ENCODE measurements at places on chromosomes 7 and 10.

- H3K4me1 ChIP-seq, result no peaks in the 10 kb centered on the region
- no peak overlapping the region for H3K27ac ChIP-seq
- no peaks in the 10 kb centered on the region for H3K27me3 ChIP-seq
- H3K36me3 ChIP-seq, result peaks cover 2% of the 10 kb centered on the region
- no peak overlapping the region for H3K4me3 ChIP-seq
Observed at GRCh38 chr7:36742911-36743775, 18.8 kb upstream of the AOAH start.

DNA sequence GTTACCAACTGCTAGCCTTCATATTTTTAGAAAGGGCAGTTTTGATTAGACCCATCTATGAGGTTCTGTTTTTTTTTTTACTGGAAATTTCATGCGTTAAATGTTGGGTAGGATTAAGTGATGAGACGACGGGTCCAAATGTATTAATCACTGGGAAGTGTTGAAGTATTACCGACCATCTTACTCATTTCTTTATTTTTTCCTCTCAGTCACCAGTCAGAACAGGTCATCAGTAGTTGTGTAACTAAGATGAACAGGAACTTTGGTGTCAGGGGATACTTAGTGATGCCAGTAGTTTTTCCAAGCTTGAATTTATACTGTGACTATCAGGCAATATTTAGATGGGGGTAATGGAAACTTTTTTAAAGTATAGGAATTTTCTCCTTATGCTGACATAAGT, 14.2 kb downstream of the TFAM start:
- no peak overlapping the region for H3K27ac ChIP-seq
- no peaks in the 10 kb centered on the region for H3K4me1 ChIP-seq
- DNase-seq, result no peak

- peaks cover 16% of the 10 kb centered on the region for H3K4me1 ChIP-seq
- DNase-seq, result no peak
- peaks cover 6% of the 10 kb centered on the region for H3K36me3 ChIP-seq
- H3K4me3 ChIP-seq, result no peak overlapping the region
- no peaks in the 10 kb centered on the region for H3K27me3 ChIP-seq
Observed at GRCh38 chr10:14529351-14529750, 198.6 kb upstream of the FRMD4A start.

GRCh38 chr10:527416-527815, 162.1 kb downstream of the DIP2C start:
- H3K27me3 ChIP-seq, result no peaks in the 10 kb centered on the region
- H3K4me3 ChIP-seq, result no peak overlapping the region
- H3K27ac ChIP-seq, result no peak overlapping the region
- H3K36me3 ChIP-seq, result no peaks in the 10 kb centered on the region

GRCh38 chr7:47756636-47757035, 174.7 kb upstream of the TNS3 start:
- peaks cover 14% of the 10 kb centered on the region for H3K4me1 ChIP-seq
- no peak for DNase-seq

- H3K4me3 ChIP-seq, result peak overlapping the region; percentile 96
- peaks cover 34% of the 10 kb centered on the region for H3K4me1 ChIP-seq
- H3K27ac ChIP-seq, result no peak overlapping the region
- H3K36me3 ChIP-seq, result no peaks in the 10 kb centered on the region
- no peaks in the 10 kb centered on the region for H3K27me3 ChIP-seq
Observed at GRCh38 chr7:87216701-87217508, 2.6 kb downstream of the TMEM243 start.

DNA sequence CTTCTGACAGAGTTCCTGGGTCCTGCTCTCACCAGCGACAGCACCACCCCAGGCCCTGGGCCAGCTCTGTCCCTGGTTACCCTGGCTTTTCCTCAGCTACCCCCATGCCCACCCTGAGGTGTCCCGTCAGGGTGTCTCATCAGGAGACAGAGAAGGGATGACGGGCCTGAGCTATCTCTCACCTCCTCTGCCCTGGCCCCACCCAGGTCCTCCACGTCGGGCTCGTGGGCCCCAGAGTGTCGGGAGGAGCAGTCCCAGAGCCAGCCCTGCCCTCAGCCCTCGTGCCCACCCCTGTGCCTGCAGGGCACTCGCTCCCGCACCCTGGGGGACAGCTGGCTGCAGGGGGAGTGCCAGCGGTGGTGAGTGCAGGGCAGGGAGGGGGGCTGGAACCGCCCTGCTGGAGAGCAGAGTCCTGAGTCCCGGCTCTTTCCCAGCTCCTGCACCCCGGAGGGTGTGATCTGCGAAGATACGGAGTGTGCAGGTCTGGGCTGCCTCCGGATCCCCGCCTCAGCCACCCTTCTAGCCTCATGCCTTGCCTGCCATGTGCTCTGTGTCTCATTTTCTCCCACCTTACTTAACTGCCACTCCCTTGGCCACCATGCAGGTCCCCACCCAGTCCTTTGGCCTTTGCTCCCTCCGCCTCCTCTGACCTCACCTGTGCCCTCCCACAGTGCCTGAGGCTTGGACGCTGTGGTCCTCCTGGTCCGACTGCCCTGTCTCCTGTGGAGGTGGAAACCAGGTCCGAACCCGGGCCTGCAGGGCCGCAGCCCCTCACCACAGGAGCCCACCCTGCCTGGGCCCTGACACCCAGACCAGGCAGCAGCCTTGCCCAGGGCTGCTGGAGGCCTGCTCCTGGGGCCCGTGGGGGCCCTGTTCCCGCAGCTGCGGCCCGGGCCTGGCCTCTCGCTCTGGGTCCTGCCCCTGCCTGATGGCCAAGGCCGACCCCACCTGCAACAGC, 16.7 kb upstream of the ZNF862 start:
- H3K4me1 ChIP-seq, result no peaks in the 10 kb centered on the region
- no peak for DNase-seq
- H3K4me3 ChIP-seq, result no peak overlapping the region

DNA sequence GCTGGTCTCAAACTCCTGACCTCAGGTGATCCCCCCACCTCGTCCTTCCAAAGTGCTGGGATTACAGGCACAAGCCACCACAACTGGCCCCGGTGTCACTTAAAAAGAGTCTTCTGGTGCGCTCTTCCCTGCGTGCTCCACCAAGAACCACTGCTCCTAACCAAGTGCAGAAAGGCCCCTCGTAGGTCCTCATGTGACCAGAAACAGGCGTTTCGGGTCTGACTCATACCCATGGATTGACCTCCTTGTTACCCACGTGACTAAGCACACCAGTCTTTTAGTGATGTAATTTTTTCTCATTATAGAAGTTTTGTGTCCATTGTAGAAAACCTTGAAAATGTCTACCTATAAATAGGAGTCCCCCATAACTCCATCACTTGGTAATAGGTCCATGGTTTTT, 13.9 kb downstream of the FKBP6 start:
- H3K27me3 ChIP-seq, result no peaks in the 10 kb centered on the region
- no peak for DNase-seq
- H3K36me3 ChIP-seq, result no peaks in the 10 kb centered on the region
- H3K4me3 ChIP-seq, result no peak overlapping the region
- no peak overlapping the region for H3K27ac ChIP-seq

GRCh38 chr10:91350651-91351081, 59.5 kb upstream of the HECTD2 start:
- no peaks in the 10 kb centered on the region for H3K27me3 ChIP-seq
- H3K27ac ChIP-seq, result no peak overlapping the region
- no peak for DNase-seq
- H3K4me1 ChIP-seq, result no peaks in the 10 kb centered on the region

GRCh38 chr10:93445097-93445960, 36.8 kb downstream of the MYOF start:
- H3K4me3 ChIP-seq, result no peak overlapping the region
- DNase-seq, result peak; percentile 66
- H3K36me3 ChIP-seq, result no peaks in the 10 kb centered on the region
- H3K27ac ChIP-seq, result peak overlapping the region; percentile 97
- H3K27me3 ChIP-seq, result no peaks in the 10 kb centered on the region

- H3K36me3 ChIP-seq, result no peaks in the 10 kb centered on the region
- no peak overlapping the region for H3K27ac ChIP-seq
- DNase-seq, result no peak
- no peak overlapping the region for H3K4me3 ChIP-seq
Observed at GRCh38 chr7:43014406-43014805, 82.2 kb downstream of the MRPL32 start.

- H3K27me3 ChIP-seq, result peaks cover 29% of the 10 kb centered on the region
- no peak overlapping the region for H3K27ac ChIP-seq
- peak; percentile 42 for DNase-seq
- H3K4me1 ChIP-seq, result no peaks in the 10 kb centered on the region
Observed at GRCh38 chr7:156386097-156386496, 254.5 kb upstream of the RNF32 start.

- H3K27me3 ChIP-seq, result no peaks in the 10 kb centered on the region
- H3K36me3 ChIP-seq, result no peaks in the 10 kb centered on the region
- no peak overlapping the region for H3K27ac ChIP-seq
- H3K4me3 ChIP-seq, result no peak overlapping the region
- no peaks in the 10 kb centered on the region for H3K4me1 ChIP-seq
- DNase-seq, result no peak
Observed at GRCh38 chr10:18351421-18351820, 211.2 kb downstream of the CACNB2 start.

DNA sequence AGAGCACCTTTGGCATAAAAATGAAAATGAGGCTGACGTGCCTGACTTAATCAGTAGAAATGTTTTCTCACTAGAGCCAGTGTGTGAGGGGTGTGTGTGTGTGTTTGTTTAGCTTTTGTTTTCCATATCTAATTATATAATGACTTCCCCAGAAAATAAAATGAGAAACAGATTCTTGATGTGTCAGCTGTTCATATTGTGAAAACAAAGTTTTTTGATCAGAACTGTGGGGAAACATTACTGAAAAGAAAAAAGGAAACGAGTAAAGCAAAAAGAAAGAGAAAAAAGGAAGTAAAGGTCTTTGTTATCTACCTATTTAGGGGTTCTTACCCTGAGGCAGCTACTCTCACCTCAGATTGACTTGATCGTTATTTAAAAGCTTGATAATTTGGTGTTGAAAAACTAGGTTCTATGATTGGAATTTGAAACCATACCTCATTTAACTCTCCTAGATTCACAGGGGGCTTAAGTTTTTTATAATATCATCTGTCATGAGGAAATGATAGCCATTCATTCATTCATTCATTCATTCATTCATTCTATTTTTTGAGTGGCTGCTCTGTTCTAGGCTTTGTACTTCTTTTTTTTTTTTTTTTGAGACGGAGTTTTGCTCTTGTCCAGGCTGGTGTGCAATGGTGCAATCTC, 58.0 kb downstream of the CREM start:
- H3K27ac ChIP-seq, result no peak overlapping the region
- DNase-seq, result no peak
- H3K36me3 ChIP-seq, result no peaks in the 10 kb centered on the region
- H3K27me3 ChIP-seq, result no peaks in the 10 kb centered on the region
- H3K4me1 ChIP-seq, result no peaks in the 10 kb centered on the region

DNA sequence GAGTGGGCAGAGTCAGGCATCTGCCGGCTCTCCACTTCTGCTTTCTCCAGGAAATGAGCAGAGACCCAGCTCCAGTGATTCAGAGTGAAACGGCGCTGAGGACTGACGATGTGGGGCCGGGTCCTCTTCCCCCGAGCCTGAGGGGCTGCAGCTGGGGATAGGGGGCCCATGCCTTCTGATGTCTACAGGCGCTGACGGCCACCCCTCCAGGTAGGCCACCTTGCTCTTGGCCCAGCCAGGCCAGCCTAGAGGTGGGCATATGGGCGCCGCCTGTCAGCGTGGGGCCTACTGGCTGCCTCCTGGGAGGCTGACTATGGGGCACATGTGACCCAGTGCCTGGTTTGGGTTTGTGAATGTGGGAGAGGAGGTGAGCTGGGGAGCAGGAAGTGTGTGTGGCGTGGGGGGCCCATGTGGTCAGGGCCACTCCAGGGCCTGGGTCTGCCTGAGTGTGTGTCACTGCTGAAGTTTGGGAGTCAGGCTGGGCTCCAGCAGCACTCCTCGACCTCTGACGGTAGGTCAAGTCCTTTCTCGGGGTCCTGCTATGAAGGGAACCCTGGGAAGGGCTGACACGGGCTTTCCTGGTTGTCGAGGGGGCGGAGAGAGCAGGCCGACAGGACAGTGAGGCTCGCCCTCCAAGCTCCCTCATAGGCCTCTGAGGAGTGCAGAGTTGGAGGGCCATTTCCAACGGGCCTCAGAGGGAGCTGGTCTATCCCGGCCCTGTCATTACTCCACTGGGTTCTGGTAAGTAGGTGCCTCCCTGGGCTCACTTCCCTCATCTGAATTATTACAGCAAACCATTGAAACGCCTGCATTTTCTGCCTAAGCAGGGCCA, at the start of gene WDFY4:
Gene WDFY4, plus strand, starts transcription at position 82 of the 832 bp plus-strand sequence. CDS start 24,860 bp downstream, outside the sequence.
- no peaks in the 10 kb centered on the region for H3K27me3 ChIP-seq
- no peak within 1 kb of the TSS for H3K27ac ChIP-seq
- no peaks in the 10 kb centered on the region for H3K36me3 ChIP-seq
- no peaks in the 10 kb centered on the region for H3K4me1 ChIP-seq
- no peak within 1 kb of the TSS for H3K4me3 ChIP-seq

- H3K27ac ChIP-seq, result peak overlapping the region; percentile 35
- H3K36me3 ChIP-seq, result no peaks in the 10 kb centered on the region
- H3K4me1 ChIP-seq, result no peaks in the 10 kb centered on the region
- no peak for DNase-seq
Observed at GRCh38 chr10:123571978-123572377, 94.2 kb upstream of the GPR26 start.

DNA sequence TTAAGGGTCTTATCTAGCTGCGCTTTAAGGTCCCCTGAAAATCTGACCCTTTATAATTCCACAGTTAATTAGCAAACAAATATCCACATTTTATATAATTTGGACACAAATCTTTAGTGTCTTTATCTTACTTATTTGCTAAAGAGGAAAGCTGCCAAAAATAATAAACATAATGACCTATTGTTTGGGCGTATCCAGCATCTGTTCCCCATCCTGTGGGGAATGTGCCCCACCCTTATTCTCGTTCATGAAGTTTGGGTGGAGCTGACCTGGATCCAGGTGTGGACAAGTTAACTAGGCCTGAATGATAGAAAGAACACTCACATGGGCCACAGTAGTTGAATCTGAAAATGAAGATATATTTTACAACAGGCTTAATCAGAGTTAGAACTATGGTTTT, 218.3 kb downstream of the CRPPA start:
- no peaks in the 10 kb centered on the region for H3K27me3 ChIP-seq
- H3K4me3 ChIP-seq, result no peak overlapping the region
- DNase-seq, result no peak
- H3K4me1 ChIP-seq, result peaks cover 9% of the 10 kb centered on the region
- H3K36me3 ChIP-seq, result no peaks in the 10 kb centered on the region

- no peaks in the 10 kb centered on the region for H3K27me3 ChIP-seq
- H3K4me1 ChIP-seq, result peaks cover 4% of the 10 kb centered on the region
- no peak for DNase-seq
- no peak overlapping the region for H3K4me3 ChIP-seq
- no peak overlapping the region for H3K27ac ChIP-seq
- no peaks in the 10 kb centered on the region for H3K36me3 ChIP-seq
Observed at GRCh38 chr10:74558897-74559296, 267.5 kb upstream of the KAT6B start.

Measured in neural crest cell (in vitro differentiated cells).